ENCODE measurements at places on chromosomes 11 and 22. TPM values are rescaled to one million over a fixed set of nuclear protein-coding genes. Genes with fewer than 3 reads are reported as not detected.

DNA sequence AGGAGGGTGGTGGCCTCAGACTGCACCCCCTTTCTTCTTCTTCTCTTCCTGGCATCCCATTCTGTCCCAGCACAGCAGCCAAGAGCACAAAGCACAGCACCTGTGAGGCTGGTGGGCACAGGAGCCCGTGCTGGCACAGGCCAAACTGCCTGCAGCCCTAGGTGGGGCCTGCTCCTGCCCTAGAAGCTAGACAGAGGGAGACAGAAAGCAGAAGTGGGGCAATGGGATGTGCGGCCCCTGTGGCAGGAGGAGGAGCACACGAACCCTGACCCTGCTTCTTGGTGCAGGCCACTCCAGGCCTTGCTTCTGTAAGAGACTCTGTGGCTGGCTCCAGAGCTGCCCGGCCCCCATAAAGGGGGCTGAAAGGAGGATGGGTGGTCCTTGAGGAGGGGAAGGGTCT, 3.9 kb upstream of the PTS start:
- H3K27me3 ChIP-seq: no peaks in the 10 kb centered on the region
- H3K4me1 ChIP-seq: peaks cover 4% of the 10 kb centered on the region
- H3K36me3 ChIP-seq: no peaks in the 10 kb centered on the region

DNA sequence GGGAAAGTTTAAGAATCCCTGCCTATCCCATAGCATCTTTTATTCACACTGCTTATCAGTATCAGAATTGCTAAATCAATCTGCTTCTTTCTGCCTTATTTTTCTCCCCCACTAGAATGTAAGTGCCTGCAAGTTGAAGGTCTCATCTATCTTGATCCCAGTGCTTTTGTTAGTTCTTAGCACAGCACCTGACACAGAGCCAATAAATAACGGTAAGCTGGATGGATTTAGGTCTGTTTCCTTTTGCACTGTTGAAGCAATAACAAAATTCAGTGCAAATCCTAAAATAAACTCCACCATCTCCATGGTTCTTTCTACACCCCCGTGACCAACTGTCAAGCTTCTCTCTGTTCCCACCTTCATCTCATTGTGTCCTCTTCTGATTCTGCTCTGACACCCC, 36.7 kb upstream of the CD44 start:
- DNase-seq: no peak
- no peak overlapping the region for H3K4me3 ChIP-seq
- H3K36me3 ChIP-seq: no peaks in the 10 kb centered on the region
- H3K27ac ChIP-seq: no peak overlapping the region
- H3K4me1 ChIP-seq: peaks cover 13% of the 10 kb centered on the region
- H3K27me3 ChIP-seq: no peaks in the 10 kb centered on the region

DNA sequence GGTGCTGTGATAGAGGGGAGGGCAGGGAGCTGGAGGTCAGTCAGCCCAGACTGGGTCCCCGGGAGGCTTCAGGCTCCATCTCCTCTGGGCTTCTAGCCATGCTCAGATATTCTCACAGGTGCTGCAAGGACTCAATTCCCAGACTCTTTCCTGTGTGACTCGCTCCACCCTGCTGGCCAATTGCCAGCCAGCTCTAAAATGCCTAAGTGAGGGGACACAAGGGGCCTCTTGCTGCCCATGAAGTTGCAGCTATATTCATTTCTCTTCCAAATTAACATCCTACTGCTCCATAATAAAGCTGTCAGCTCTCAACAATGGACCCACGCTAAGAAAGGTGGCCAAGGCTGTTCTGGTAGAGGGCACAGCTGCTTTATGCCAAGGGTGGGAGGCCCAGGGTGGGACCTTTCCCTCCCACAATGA, 101.5 kb downstream of the PLEKHA7 start:
- no peaks in the 10 kb centered on the region for H3K36me3 ChIP-seq
- no peak for DNase-seq

The MUC5B gene
- total RNA-seq: not detected

The CALCB gene
- 11.9 TPM for total RNA-seq
